ENCODE measurements at places on chromosomes 11 and 22.

- DNase-seq, result no peak
These were observed 336.2 kb downstream of the ETS1 start for GRCh38 chr11:128251140-128251539.

DNA sequence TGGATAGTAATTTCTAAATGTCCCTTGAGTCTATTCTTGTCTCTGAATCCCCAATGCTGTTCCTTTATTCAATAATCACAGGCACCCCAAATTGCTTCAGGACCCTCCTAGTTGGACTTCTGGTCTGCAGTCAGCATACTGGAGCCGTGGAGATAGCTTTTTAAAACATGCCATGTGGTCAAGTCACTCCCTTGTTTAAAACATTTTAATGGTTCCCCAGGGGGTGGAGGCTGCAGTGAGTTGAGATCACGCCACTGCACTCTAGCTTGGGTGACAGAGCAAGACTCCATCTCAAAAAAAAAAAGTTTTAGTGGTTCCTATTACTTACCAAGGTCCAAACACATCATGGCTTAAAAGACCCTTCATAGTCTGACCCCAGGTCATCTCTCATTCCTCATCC is 220.3 kb downstream of the ADAMTS15 start:
- DNase-seq, result peak; percentile 27

GRCh38 chr11:696955-697491 is 1.4 kb downstream of the TMEM80 start:
- DNase-seq, result no peak

DNA sequence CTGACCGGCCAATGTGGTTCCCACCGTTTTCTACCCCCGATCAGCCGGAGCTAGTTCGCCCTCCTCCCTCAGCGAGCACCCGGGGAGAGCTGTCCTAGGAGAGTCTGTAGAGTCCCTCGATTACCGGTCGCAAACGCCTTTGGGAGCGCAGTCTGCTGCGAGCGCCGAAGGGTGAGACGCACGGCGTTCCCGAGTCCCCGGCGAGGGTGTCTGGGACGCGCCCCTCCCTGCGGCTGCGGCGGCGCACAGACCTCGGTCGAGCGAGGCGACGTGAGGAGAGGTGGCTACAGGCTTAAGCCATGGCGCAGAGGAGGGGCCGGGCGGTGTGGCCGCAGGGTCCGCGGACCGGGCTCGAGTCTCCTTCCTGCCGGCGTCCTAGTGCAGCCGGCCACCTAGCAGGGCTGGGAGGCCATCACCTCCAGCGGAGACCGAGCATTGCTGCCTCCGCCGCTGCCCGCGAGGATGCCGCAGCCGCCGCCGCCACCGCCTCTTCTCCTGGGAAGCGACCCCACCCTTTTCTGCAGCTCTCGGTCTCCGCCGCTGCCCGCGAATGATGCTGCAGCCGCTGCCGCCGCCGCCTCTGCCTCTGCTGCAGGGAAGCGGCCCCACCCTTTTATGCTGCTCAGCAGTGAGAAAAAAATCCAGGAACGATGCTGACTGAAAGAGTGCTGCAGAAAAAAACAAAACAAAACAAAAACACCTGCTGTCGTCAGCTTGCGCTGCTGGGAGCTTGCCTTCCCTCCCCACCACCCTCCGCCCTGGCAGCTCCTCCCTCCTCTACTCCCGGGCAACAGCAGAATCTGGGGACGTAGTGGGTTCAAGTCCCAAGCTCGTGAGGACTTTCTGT is at the start of gene MAP6:
Gene MAP6 (minus strand): TSS at position 588 of the 847 bp plus-strand sequence. CDS start 669 bp downstream, outside the sequence.
- peak; percentile 83 for DNase-seq

DNA sequence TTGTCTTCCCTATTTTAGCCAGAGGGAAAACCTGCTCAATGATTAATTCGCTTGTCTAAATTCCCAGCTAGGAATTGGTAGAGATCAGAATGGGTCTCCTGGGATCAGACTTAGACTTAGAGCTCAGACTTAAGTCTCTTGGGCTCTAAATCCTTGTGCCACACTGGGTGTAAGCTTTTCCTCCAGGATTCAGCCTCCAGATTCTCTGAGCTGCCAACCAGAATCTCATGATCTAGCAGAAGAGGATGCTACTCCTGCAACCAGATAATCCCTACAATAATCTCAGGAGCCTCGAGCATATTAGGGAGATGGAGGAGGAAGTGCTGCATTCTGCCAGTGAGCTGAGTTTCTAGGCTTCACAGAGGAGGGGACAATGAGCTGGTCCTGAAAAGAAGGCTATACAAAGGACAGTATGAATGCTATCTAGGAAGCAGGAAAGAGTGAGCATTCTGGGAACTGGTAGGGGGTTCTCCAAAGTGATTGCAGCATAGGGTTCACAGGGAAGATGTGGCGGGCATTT is 211.6 kb upstream of the SESN3 start:
- DNase-seq, result no peak

DNA sequence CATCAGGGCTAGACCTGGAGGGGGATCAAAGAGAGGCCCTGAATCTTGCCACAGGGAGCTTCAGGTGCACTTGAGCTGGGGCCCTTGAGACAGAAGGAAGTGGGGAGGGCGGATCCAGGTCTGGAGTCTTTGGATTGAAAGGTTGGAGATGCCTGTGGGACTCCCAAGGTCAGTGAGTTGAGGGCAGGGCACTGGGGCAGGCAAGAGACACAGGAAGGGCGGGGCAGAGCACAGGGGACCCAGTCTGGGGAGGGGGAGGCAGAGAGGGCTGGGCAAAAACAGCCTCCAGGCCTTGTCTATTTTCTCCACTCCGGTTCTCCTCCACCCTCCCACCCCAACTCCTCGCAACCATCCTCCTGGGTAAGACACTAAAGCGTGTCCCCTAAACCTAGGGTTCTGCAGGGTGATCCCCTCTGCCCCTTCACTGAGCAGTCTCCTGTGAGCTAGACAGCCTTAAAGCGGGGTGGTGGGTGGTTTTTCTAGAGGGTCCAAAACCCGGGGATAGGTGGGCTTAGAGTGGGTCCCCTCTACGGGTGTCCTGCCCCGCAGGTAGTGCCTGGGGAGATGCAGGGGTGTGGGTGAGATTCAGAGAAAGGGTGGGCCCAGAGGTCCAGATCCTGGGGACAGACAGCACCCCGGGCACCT is 38.6 kb upstream of the CELSR1 start:
- DNase-seq, result peak; percentile 9

- peak; percentile 50 for DNase-seq
These were observed 11.6 kb downstream of the LMNTD2 start for GRCh38 chr11:548700-549603.
